T-helper 17 cell (primary cell): ENCODE measurements at places on chromosomes 2 and 18. TPM values are rescaled to one million over a fixed set of nuclear protein-coding genes. Genes with fewer than 3 reads are reported as not detected.
A peak's percentile ranks its signal among the peaks of the same experiment; 100 is the strongest.

CBLN2 gene
- total RNA-seq = not detected

SKA1 gene
- total RNA-seq = 0.27 TPM

TRIP12 gene
- 202 TPM for total RNA-seq

ALLC gene
- not detected for total RNA-seq

OTOF gene
- 0.50 TPM for total RNA-seq

DDX18 gene
- 115 TPM for total RNA-seq

ZNF512 gene
- total RNA-seq = 26.4 TPM

- H3K27me3 ChIP-seq = no peaks in the 10 kb centered on the region
- no peak overlapping the region for H3K4me3 ChIP-seq
Measured at GRCh38 chr2:25524507-25524906, 148.9 kb downstream of the DTNB start.

GRCh38 chr2:69026026-69026425 is 13.0 kb downstream of the ANTXR1 start:
- DNase-seq = no peak
- H3K27ac ChIP-seq = no peak overlapping the region
- H3K4me3 ChIP-seq = no peak overlapping the region
- no peaks in the 10 kb centered on the region for H3K36me3 ChIP-seq
- H3K4me1 ChIP-seq = no peaks in the 10 kb centered on the region
- peaks cover 29% of the 10 kb centered on the region for H3K27me3 ChIP-seq

GRCh38 chr2:219477815-219478214 is 20.9 kb upstream of the GMPPA start:
- no peak overlapping the region for H3K27ac ChIP-seq
- no peak for DNase-seq
- H3K36me3 ChIP-seq = no peaks in the 10 kb centered on the region
- H3K27me3 ChIP-seq = peaks cover 30% of the 10 kb centered on the region

- no peak overlapping the region for H3K4me3 ChIP-seq
- peaks cover 3% of the 10 kb centered on the region for H3K4me1 ChIP-seq
- no peak overlapping the region for H3K27ac ChIP-seq
- peaks cover 29% of the 10 kb centered on the region for H3K27me3 ChIP-seq
- no peak for DNase-seq
Measured at GRCh38 chr2:120396013-120396860, 50.3 kb downstream of the INHBB start.

GRCh38 chr2:226077031-226077430 is 677.5 kb downstream of the NYAP2 start:
- no peaks in the 10 kb centered on the region for H3K36me3 ChIP-seq
- no peak overlapping the region for H3K4me3 ChIP-seq
- no peaks in the 10 kb centered on the region for H3K4me1 ChIP-seq
- H3K27me3 ChIP-seq = peaks cover 4% of the 10 kb centered on the region

GRCh38 chr2:105773568-105773967 is 28.9 kb downstream of the NCK2 start:
- peak overlapping the region; percentile 80 for H3K4me3 ChIP-seq
- peaks cover 6% of the 10 kb centered on the region for H3K36me3 ChIP-seq
- peak overlapping the region; percentile 96 for H3K27ac ChIP-seq
- H3K4me1 ChIP-seq = peaks cover 80% of the 10 kb centered on the region
- no peaks in the 10 kb centered on the region for H3K27me3 ChIP-seq

- no peak overlapping the region for H3K27ac ChIP-seq
- peaks cover 2% of the 10 kb centered on the region for H3K36me3 ChIP-seq
- H3K27me3 ChIP-seq = peaks cover 43% of the 10 kb centered on the region
- DNase-seq = no peak
Measured at GRCh38 chr2:238971318-238972145, 123.6 kb downstream of the TWIST2 start.

GRCh38 chr2:85925216-85925671 is 36.5 kb upstream of the ST3GAL5 start:
- peaks cover 20% of the 10 kb centered on the region for H3K27me3 ChIP-seq
- no peak overlapping the region for H3K4me3 ChIP-seq
- H3K27ac ChIP-seq = peak overlapping the region; percentile 1
